ENCODE measurements at places on chromosomes 3 and 15.

- DNase-seq = no peak
Measured at GRCh38 chr3:114527036-114527644, 233.3 kb downstream of the TIGIT start.

GRCh38 chr15:37789881-37790280 lies 144.6 kb upstream of the TMCO5A start:
- DNase-seq = peak; percentile 83

DNA sequence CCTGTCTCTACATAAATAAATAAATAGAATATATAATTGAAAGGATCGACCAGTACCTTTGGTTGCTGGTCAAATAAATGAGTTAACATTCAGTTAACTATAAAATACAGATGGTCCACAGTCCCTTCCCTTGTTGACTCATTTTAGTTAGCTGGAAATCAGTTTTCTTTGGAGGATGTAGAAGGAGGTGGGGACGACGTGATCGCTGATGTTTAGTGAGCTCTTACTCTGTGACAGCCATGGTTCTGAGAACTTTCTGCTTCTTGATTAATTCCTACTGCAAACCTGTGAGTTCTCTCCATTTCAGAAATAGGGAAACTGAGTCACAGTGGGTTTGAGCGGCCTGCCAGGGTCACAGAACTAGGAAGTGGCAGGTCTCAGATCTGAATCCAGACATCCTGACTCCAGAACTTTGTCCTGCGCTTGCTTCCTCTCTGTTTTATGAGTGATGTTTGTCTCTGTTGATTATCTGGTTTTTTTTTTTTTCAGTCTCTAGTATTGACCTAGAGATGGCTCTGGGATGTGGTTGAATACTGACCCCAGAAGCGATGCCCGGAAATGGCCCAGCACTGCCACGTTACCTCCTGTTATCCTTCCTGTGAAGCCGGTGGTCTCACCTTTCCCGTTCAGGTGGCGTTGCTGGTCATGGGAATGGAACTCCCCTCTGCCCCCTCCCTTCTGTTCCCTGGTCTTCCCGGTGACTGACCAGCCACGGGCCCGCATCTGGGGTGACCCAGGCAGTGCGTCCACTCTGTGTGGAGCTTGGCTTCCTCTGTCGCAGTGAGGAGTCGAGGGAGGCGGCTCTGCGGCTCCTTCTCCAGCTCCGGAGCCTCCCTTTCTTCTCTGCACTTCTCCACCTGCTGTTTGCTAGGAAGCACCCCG lies 18.2 kb downstream of the SYNM start:
- DNase-seq = no peak

- no peak for DNase-seq
Measured at GRCh38 chr3:108117241-108117775, 26.5 kb upstream of the CD47 start.

DNA sequence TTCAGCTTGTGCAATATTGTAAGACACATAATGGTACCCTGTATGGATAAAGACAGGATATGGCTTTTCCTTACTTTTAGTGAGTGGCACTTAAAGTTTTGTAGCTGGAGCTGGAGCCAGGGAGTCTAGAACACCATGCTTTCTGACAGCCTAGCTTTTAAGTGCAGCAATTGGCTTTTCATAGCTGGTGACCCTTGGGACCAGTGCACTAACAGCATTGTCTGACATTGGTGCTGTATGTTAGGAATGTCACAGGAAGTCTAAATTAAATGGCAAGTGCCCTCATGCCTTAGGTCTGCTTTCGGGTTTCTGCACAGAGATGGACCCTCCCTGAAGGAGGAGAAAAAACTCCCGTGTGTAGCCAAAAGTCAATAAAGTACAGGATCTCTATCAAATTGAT lies 628.2 kb downstream of the NR2F2 start:
- DNase-seq = no peak

DNA sequence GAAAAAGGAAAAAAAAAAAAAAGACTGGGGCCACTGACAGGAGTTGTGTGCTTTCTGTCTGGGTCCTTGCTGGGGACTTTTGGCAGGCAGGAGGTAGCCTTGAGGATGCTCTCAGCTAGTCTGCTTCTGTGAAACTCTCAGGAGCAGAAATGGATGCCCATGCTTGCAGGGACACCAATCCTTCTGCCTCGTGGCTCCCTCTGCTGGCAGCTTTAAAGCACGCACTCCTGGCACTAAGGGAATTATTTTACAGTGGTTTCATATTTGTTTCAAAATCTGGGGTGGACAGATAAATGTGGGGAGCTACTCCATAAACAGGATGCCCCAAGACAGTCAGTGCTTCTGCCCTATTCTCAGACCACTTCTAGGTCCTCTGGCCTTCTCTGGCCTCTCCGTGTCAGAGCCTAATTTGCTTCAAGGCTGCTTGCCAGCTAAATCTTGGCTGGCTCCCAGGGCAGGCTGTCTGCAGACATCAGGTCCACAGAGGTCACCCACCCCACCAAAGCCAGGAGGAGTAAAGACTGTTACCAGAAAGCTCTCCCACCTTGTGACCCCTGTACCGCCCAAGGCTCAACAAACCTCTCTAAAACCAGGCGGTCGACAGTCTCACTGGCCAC lies 17.1 kb downstream of the TRAIP start:
- DNase-seq = peak; percentile 77

DNA sequence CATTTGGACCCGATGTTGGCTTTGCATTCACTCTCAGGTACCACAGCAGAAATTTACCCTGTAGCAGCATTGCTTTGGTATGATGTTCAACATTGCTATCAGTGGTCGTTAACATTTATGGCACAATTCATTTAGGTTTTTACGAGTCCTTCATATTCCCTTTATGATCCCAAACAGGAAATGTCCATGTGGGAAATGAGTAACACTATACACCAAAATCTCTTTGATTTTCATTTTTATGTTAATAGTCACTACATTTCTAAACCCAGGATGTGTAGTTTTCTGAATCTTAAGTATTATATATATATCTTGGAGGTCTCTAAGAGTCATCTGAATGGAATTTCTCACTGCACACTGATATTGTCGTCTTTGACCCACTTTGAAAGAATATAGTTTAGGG lies 78.5 kb upstream of the RBMS3 start:
- peak; percentile 81 for DNase-seq

DNA sequence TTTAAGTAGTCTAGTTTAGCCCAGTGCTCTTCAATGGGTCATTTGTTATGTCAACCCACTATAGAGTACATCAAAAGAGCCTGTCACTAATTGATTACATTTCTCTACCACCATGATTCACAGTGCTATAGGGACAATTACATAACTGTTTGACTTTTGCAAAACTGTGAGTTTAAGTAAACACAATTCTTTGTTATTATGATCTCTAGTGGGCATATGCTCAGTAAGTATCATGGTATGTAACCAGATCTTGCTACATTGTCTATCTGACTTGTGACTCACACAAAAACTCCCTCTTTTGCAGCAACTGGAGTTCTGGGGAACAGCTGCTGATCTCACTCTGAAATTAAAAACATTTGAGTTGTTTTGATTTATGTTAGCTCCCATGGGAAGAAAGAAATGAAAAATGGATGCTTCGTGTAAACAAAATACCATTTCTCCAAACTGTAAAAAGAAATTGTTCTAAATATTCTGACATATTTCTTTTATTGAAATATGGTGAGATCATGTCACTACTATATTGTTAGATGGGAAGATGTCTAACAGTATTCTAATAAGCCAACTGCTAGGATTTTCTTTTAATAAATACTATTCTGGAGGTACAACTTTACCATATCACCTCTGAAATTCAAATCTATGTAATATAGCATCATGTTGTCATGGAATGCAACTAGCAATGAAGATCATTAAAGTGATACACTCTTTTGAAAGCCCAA lies 470.4 kb downstream of the ROBO1 start:
- DNase-seq = peak; percentile 93

DNA sequence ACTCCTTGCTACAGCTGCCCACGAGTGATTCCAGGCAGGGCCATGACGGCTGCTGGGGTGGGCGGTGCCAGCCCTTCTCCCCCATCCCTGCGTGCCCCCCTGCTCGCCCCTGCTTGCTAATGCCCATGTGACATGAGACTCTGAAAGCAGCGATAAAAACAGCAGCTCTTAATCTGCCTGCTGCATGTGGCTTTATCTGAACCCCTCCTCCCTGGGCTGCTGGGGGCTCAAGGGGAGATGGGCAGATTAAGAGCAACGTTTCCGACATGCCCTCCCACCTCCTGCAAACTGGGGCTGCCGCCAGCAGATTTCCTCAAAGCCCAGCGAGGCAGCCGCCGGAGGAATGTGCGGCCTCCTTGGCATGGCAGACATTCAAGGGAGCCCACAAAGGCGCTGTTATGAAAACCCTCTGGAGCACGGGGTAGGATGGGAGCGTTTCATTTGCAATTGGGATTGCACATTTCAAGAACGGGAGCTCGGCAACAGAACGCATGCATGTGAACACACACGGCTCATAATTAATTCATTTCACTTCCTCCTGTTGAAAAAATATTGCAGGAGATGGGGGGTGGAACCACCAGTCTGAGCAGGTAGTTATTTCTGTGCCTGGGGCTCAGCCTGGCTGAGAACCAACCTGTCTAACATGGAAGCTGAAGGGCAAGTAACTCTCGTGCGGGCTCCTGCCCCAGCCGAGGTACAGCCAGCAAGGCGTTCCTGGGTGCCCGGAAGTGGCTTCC lies 504.2 kb upstream of the PROK2 start:
- peak; percentile 91 for DNase-seq

Measured in fibroblast of skin of abdomen (primary cell).